ENCODE measurements at places on chromosomes 6 and 20. TPM values are rescaled to one million over a fixed set of nuclear protein-coding genes. Genes with fewer than 3 reads are reported as not detected.

GRCh38 chr6:118774581-118774980 lies 119.4 kb upstream of the ASF1A start:
- no peak for DNase-seq

- DNase-seq = no peak
Observed at GRCh38 chr6:129192458-129192989, 309.6 kb downstream of the LAMA2 start.

DNA sequence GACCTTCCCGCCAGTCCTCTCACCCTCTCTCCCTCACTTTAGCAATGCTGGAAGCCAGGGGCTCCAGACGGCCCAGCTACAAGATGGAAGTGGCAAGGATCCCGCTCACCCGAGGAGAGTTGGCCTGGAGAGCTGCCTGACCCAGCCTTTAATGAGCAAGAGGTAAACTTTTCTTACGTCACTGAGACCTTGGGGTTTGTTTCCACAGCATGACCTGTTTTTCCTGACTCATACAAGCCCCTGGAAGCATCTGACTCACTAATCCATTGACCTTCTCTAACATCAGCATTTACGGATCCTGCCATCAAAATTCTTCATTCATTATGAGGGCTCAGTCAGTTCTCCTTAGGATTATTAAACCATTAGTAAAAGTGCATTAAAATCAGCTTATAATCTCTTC lies 120.4 kb downstream of the MYLK4 start:
- DNase-seq = peak; percentile 77

The ANGPT4 gene
- 0.03 TPM for polyA plus RNA-seq

DNA sequence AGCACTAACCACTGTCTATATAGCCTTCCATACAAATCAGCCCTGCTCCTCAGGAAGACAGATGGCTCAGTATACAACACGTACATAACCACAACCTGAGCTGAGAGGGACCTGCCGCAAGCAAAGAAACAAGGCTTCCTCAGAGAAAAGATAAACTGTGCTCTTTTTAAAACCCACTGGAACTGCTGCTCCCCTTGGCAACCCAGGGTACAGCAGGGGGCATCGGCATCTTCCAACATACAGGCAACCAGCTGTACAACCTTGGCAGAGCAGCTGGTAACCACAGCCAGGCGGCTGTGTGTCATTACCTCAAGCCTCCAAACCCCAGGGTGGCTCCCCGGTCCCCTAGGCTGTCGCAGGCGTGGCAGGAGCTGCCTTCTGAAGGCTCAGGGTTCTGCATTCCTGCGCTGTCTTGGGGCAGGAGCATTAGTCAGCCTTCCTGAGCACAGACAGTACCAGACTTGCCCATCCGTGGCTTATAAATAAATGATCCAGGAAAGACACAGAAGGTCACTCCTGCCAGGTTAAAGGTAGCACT lies 249.5 kb downstream of the ADGRG6 start:
- DNase-seq = no peak

The PTCHD4 gene
- 0.51 TPM for polyA plus RNA-seq

The OR2H2 gene
- polyA plus RNA-seq = 0.32 TPM

DNA sequence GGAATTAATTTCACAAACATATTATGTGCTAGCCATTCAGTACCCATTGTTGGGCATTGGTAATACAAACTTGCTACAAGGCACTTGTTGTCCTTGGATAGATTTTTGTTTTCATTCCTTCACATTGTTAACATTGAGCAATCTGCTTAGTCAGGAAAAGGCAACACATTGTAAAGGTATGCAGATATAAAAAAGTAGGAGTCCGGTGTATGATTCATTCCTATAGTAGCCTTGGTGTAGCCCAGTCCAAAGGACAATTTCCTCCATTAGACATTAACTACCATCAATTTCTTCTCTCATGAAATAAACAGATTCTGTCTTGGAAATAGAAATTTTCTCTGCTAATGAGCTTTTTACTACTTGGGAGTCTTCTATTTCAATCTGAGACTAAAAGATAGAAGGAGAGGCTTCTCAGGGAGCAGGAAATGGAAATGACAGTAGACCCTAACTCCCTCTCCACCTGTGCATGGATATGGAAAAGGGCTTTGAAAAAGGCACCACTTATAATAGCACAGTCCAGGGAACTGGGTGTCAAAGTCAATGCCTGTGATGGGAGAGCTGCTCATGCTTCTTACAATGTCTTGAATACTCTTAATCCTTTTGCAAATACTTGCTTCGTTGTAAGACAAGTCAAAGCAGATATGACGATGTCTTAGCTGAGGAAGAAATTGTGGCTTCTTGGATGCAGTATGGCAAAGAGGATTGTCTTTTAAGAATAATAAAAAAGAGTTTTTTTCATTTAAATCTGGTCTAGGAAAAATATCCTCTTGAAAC lies 369.4 kb upstream of the CITED2 start:
- DNase-seq = peak; percentile 77

The POFUT1 gene
- 34.3 TPM for polyA plus RNA-seq

DNA sequence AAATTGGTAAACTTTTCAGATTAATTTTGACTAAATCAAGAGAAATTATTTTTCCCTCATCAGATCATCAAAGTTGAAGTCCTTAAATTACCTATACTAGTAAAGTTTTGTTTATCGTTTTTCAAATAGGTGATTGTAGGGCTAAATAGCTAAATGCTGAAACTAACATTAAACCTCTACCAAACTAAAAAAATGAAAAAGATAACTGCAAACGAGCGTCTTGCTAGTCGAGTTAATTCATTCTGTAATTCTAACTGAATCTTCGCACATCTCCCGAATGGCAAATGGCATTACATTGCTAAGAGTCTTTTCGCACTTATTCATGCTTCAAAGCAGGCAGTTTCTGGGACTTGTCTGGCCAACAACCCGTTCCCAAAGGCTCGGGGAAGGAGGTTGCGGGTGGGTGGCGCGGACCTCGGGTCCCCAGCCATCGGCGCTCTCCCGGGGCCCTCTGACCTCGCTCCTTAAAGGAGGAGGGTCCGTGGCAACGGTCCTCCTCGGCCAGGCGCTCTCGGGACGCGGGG lies 43.8 kb downstream of the POPDC3 start:
- DNase-seq = no peak

The XKR7 gene
- polyA plus RNA-seq = 0.09 TPM

- DNase-seq = no peak
Observed at GRCh38 chr6:90584636-90585255, 2.1 kb downstream of the MAP3K7 start.

The MRS2 gene
- polyA plus RNA-seq = 25.9 TPM

The CGA gene
- 1.5 TPM for polyA plus RNA-seq

- no peak for DNase-seq
Observed at GRCh38 chr6:89952686-89953085, 58.4 kb downstream of the GJA10 start.

DNA sequence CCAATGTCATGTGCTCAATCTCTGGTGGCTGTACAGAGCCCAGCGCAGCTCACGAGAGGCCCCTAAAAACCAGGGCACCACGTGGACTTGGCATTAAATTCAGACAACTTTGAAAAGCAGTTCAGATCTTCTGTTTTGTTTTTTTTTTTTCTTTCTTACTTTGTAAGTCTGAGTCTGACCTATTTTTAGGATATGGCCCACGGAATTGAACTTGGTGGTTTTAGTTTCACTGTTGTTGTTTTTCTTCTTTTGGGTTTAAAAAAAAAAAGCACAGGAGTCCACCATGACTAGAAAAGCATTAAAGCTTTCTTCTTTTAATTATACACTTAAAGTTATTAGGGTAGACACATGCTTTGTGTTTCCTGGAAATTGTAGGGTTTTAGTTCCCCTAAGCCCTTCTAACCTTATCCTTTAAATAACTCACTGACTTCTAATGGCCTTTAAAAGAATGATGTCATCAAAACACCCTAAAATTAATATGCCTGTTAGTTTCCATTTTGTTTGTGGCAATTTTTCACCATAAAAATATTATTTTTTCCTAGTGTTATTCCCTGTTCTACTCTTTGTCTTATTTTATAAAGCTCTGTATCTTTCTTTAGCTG lies 48.5 kb upstream of the CCN2 start:
- DNase-seq = no peak

- no peak for DNase-seq
Observed at GRCh38 chr6:24501374-24501773, 6.6 kb downstream of the ALDH5A1 start.

The ZC2HC1B gene
- polyA plus RNA-seq = not detected

- peak; percentile 83 for DNase-seq
Observed at GRCh38 chr6:73580247-73581149, 59.7 kb upstream of the EEF1A1 start.

The RNF217 gene
- 57.8 TPM for polyA plus RNA-seq

GRCh38 chr6:17347012-17347411 lies 46.4 kb upstream of the CAP2 start:
- no peak for DNase-seq

DNA sequence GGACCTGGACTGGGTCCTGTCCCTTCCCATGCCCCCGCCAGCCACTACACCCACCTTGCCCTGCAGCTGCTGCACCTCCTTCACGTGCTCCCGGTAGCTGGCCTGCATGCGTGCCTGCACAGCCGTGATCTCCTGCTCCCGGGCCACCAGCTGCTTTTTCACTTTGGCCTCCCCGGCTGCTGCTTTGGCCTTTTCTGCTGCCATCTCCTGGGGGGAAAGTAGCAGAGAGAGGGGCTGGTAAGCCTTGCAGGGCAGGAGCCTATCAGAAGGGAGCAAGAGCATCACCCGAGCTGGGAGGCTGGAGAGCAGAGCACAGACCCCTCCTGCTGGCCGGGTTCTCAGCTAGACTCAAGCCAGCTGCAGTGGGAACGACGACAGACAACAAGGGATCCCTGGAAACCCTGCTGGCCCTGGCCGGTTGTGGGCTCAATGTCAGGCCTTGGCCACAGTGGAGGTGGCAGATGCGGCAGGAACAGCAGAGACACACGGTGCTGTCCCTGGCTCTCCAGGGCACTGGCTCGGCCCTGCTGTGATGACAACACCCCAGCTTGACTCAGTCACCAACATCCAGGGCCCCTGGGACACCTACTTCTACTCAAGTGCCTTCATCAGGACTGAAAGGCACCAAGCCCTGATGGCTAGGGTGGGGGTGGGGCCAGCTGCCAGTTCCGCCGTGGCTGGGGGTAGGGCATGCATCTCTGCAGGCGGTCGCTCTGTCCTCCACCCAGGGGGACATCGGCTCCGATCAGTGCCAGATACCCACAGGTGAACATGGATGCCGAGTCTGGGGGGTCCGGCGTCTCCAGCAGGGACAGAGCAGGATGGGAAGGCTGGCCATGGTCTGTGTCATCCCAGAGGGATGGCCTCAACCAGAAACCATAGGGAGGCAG lies 45.3 kb downstream of the RRBP1 start:
- DNase-seq = peak; percentile 74

The TFAP2A gene
- polyA plus RNA-seq = 0.70 TPM

The RSPH4A gene
- polyA plus RNA-seq = 0.46 TPM

DNA sequence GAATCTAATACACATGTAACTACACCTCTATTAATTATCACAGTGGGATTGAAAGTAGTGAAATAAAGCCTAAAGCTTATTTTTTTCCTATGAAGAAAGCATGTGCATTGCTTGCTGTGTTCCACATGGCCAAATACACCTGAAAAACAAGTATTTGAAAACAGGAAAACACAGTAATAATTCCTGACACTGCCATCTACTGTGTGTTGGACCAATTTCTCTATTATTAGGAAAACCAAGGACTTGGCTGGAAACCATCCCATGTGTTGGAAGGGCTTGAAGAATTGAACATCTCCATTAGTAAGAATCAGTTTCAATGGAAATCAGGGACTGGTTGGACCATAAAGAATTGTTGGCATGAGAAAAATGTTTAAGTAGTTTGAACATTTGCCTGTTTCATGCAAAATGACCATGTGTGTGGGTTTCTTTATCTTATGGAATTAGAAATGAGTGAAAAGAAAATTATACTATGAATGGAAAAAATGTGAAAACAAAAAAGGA lies 124.1 kb downstream of the PHF3 start:
- peak; percentile 5 for DNase-seq
